ENCODE measurements at places on chromosomes 6 and 20.

DNA sequence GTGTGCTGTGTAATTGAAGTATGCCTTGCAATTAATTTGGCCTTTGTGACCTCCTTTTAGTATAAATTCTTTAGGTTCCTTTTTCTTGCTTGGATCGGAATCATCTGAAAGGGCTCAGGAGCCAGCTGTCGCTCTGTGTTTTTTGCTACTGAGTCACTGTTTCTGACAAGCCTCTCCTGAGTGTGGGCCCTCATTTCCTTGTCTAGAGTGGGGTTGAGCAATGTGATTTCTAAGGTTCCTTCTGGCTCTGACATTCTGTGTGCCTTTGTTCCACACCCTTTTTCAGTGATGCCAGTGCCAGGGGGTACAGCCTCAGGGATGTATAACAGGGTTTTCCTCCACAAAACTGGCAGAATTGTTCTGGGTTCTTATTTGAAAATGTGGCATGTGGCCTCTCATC lies 26.5 kb downstream of the DAAM2 start:
- DNase-seq, result no peak

DNA sequence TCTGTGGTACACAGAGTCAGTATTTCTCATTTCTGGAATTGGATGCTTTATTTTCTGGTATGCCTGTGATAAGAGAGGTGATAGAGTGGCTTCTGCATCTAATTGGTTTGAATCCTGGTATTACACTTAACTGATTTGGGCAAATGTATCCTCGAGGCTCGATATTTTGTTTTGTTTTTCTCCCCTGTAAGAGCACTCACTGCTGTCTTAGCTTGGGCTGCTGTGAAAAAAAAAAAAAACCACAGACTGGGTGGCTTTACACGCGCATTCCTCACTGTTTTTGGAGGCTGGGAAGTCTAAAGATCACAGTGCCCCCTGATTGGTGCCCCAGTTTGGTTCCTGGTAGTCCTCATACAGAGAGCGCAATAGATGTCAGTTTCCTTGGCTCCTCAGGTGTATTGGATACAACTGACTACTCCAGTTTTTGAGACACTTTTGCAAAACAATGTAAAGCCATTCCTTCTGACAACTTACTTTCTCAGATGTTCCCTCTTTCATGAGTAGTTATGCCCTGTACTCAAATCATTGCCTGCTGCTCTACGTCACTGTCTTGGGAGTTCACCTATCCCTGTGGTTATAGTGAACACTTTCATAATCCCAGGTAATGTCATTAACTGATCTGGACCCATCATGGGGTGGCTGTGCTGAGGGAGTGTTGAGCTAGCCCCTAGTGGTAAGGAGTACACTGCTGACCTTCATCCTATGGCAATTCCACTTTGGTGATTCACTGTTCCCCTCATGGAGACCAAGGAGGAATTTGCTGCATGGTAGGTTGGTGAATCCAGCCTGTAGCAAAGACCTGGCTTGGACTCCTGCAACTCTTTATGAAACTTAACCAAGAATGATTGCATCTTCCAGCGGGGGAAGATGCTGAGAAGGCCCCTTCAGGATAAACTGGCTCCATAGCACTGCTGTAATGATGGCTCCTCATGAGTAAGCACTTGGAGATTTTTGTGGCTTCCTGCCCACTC lies 3.5 kb upstream of the ACAT2 start:
- DNase-seq, result no peak

- DNase-seq, result no peak
Observed at GRCh38 chr6:166408936-166409755, 26.4 kb upstream of the MPC1 start.

DNA sequence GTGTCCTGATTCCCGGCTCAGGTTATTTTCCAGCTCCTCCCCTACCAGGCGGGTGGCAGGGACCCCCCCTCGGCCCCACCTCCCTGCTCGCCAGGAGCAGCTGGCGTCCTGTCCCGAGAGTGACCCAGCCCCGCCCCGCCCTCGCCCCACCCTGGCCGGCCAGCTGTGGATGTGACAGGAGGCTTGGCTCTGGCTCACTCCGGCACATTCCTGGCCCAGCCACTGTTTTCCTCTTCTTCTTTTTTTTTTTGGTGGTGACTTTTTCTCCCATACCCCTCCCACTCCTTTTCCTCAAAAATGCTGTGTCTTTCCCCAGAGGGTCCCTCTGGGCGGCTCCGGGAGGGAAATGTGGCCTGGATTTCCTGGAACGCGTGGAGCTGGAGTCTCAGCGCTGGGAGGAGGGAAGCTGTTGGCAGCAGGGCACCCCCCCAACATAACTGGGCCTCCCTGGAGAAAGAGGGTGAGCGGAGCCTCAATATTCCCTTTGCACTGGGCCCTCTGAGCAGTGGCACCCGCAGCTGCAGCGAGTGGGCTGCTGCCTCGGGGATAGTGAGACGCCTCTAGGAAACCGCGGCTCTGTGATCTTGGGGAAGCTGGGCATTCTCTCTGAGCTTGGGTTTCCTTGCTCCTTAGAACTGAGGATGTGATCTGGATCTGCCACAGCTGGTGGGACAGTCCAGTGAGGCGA lies 28.3 kb upstream of the CSNK2A1 start:
- DNase-seq, result peak; percentile 66

- DNase-seq, result peak; percentile 53
Observed at GRCh38 chr20:62367633-62368391, 700 bp upstream of the LAMA5 start.

GRCh38 chr20:35515949-35516645 lies 13.4 kb downstream of the C20orf173 start:
- no peak for DNase-seq

DNA sequence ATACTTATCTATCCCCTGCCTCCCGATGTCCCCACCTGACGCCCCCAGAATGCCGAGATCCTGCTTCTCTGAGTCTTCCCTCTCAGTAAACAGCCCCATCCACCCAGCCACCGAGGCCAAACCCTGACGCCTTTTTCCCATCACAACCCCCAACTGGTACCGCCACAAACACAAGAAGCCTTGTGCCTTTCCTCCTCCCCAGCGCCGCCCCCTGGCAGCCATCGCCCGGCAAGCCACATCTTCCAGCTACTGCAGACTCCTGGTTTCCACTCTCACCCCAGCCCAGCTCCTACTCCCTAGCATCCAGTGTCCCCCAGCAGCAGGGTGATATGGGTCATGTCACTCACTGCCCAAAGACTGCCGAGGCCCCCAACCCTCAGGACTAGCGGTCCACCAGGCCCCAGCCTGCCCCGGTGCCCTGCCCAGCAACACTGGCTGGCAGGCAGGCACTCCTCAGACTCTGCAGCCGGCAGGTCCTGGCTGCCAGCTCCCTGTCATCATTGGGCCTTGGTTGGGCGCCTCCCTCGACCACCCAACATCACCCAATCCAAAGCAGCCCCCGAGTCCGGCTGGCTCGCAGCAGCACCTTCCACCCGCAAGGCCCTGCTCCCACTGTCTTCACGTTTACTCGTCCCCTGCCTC lies 11.2 kb downstream of the TCFL5 start:
- DNase-seq, result no peak

GRCh38 chr20:4881006-4881730 lies 120.1 kb downstream of the SLC23A2 start:
- no peak for DNase-seq

- DNase-seq, result peak; percentile 18
Observed at GRCh38 chr6:123965894-123966293, 162.2 kb downstream of the NKAIN2 start.

- no peak for DNase-seq
Observed at GRCh38 chr20:49283176-49283702, 5.4 kb upstream of the ZNFX1 start.
